ENCODE measurements at places on chromosomes 2 and 18.

DNA sequence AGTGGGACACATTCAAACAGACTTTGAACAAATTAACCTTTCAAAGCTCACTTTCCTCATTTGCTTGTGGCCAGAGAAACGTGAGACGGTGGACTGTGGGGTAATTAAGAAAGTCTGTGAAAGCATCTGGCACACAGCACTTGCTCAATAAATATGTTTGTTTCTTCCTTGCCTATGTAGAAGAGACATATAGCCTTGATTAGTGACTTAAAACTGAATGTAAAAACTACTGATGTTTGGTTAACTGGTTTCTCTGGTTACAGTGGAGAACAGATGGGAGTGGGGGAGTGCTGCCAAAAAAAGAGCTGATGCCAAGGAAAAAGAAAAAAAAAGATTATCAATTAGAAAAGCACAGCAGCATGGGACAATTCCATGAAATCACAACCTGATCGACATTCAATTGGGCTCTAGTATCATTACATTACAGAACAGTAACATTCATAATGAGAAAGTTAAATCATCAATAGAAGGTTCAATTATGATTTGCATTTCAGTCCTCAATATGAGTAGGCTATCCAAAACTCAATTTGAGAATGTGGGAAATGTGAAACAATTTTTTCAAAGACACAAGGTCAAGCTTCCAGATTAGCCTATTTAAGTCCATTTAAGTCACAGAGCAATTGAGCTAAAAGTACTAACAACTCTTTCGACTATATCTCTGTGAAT is 14.7 kb downstream of the CUL3 start:
- no peak for DNase-seq

DNA sequence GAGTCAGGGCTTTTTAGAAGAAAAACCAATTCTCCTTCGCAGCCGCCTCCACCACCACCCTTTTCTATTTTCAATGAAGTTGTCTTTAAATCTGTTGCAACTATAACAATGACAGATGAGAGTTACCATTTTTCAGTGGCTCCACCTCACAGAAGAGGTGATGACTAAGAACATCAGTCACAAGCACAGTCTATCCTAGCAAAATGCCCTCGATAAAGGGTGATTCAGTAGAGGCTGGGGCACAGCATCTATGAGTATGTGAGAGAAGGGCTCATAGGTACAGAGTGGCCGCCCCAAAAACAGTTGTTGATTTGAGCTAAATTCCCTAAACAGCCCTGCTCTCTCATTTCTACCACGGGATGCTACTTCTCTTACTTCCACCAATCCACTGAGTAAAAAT is 310.8 kb upstream of the MGAT5 start:
- DNase-seq = no peak

DNA sequence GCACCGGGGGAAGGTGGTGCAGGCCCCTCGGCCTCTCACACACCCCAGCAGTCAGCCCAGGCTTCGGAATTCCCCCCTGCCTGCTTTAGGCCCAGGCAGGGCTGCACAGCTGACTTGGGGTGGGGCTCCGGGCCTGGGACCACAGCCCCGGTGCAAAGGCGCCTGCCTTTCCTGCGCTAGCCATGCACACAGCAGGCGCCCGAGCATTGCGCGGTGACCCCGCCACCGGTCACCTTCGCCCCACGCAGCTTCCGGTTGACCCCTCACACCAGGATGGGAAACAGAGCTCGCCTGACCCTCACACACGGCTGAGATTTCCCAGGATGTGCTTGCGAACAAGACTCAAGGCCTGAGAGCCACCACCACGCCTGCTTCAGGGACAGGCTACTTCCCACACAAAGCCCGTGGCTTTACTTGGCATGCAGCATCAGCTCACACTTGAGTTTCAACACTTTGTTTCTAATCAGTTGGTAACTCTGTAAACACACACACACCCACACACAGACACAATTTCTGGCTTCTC is 46.0 kb downstream of the SLC66A2 start:
- no peak for DNase-seq

GRCh38 chr2:8684540-8684877 is 2.7 kb downstream of the ID2 start:
- peak; percentile 75 for DNase-seq

DNA sequence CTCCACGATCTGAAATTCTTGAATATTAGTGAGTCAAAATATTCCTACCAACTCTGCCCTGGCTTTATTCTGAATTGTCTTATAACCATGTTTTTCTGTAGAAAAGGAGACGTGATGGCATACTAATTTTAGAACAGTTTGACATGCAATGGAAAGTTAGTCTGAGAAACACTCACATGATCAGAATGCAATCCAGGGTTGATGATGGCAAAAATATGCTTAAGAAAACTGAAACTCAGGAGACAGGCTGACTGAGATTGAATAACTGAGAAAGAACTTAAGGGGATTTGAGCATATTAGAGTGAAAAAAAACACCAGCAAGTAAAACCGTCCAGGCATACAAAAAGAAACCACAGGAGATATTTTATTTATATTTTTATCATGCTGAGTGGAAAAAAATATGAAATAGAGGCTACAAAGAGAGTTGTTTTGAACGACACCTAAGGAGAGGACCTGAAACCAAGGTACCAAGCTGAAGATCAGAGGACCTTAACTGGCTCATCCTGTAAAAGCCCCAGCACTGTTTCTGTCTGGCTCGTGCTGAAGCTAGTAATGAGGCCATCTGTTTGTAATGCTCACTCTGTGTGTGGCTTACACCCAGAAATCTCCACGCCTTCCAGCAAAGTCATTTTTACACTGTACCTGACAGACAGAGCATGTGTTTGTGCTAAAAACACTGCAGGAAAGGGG is 437.2 kb upstream of the PKDCC start:
- DNase-seq = no peak

GRCh38 chr2:109253217-109253616 is 124.2 kb downstream of the SH3RF3 start:
- DNase-seq = no peak

DNA sequence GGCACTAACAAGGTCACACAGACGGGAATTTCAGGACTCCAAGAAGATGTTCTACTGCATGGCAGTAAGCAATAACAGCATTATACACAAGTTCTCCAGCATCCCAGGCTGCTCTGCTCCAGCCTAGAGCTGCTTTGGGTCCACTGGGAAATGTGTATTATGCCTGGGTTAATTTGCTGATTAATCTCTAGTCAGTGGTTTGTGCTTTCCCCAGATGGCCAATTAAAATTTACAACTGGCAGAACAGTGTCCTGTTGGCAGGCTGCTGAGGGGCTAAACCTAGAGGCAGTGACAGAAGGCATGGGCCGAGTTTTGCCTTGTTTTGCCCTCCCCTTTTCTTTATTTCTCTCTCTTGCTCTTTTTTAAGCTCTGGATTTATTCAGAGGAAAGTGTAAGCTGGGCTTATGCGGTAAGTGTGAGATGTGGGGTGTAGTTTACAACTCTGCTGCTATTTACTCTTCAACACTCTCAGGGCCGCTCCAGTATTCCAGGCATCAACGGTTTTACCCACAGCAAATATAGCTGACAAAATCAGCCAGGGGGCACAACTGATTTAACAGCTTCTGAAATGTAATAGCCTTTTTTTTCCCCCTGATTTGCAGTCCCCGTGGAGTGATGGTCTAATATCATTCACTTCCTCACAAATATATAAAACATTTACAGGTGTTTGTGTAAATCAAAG is 348.0 kb downstream of the GPD2 start:
- DNase-seq = no peak

GRCh38 chr2:189802396-189802912 is 18.2 kb downstream of the PMS1 start:
- no peak for DNase-seq

- DNase-seq = no peak
Observed at GRCh38 chr2:105827351-105828096, 82.8 kb downstream of the NCK2 start.

- no peak for DNase-seq
Observed at GRCh38 chr2:232319067-232319802, 59.3 kb upstream of the ALPP start.

GRCh38 chr2:126664234-126664633 is 8.3 kb downstream of the GYPC start:
- DNase-seq = peak; percentile 49

GRCh38 chr2:185658750-185659149 is 79.9 kb upstream of the FSIP2 start:
- no peak for DNase-seq

DNA sequence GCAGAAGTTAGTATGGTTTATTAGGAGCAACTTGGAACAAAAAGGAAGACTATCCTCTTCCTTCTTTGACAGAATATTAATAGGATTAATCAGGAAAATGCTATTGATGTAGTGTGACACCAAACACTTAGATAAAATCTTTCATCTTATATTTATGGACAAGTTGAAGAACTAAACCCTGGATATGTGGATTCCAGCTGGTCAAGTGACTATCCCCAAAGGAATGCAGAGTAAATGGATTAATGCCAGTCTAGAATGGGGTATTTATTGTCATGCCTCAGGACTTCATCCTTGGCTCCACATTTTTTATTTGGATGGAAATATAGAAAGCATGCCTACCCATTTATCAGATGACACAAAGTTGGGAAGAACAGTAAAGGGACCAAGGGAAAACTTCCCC is 124.0 kb upstream of the TTC39C start:
- no peak for DNase-seq

Data from NAMALWA (cell line).